ENCODE measurements at places on chromosomes 4 and X.

DNA sequence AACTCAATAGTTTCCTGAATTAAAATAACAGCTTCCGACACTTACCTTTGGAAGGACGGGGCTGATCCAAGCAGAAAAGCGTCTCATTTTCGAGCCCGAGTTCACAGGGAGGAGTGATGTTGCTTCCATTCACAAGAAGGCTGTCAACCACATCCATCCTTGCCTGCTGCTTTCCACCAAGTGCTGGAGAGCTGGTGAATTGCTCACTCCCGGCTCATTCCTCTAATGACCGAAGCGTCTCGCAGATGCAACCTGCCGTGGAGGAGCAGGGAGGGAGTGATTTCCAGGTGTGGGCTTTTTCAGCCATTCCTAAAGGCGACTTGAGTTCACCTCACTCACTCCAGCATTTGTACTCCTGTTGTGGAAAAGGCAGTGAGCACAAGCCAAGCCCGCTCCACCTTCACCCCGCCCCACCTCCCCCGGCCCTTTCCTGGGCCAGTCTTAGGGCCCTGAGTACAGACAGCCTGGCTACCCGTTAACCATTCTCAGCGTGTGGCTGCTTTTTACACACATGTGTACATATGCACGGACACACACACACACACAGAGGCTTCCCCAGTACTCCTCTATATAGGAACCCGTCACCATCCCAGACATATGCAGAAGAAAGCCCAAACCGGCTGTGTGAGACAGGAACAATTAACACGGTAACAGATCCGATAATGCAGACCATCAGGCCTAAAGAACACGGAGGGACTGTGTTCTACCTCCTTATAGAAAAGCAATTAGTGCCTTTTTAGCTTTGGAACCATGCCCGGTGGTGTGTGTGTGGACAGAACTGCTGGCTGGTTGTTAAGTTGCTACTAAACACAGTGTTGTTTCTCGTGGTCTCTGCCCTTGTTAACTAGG is at the start of gene CCKAR:
Gene CCKAR (minus strand): TSS at position 374 of the 849 bp plus-strand sequence. CDS start 217 bp downstream, at position 157.
- no peak for DNase-seq

DNA sequence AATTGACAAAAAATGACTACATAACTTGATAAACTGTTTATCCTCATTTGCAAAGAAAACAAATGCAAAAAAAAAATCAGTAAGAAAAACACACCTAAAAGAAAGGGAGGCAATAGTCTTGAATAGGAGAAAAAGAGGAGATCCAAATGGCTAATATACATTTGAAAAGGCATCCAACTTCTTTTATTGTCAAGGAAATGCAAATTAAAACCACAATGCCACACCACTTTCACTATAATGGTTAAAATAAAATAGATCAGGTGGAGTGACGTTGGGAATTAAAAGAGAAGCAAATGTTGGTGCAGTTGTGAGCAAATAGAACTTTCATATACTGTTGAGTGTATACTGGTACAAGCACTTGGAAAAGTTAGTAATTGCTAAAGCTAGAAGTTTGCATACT is 3.6 kb downstream of the DCAF4L1 start:
- DNase-seq = no peak

DNA sequence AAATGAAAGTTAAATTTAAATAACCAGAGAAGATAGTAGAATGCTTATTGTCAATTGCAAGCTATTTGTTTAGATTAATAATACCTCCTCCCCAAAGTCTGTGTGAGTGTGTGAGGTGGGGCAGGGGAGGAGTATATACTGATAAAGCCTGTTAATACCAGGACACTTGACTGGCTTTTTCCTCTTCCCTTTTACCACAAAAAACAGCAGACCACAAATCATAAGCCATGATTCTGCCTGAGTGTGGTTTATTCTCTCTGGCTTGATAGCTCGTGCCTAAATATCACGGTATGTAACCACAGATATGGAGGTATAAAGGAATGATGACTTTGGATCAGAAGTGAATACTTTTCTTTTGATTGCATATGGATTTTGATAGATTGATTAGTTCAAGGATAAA is 21.9 kb upstream of the SCRG1 start:
- DNase-seq = no peak

GRCh38 chr4:45033676-45034419 is 307.5 kb upstream of the GNPDA2 start:
- no peak for DNase-seq

- DNase-seq = no peak
Observed at GRCh38 chr4:159111416-159111815, 8.5 kb downstream of the RAPGEF2 start.

DNA sequence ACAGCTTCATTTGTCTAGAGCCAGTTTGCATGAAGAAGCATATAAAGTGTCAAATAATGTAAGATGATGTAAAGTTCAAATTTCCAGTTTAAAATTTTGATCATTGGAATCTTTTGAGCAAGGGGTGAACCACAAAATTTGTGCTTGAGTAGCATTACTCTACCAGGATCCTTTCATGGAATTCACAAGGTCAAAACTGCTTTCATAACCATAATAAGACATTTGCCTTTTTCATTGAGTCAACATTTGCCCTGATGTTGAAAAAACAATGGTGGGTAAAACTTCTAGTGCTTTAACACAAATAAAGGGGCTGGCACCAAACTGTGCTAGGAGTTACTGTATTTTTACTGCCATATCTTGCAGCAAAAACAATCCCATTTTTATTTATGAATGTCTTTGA is 142.2 kb downstream of the GLRA3 start:
- DNase-seq = no peak

DNA sequence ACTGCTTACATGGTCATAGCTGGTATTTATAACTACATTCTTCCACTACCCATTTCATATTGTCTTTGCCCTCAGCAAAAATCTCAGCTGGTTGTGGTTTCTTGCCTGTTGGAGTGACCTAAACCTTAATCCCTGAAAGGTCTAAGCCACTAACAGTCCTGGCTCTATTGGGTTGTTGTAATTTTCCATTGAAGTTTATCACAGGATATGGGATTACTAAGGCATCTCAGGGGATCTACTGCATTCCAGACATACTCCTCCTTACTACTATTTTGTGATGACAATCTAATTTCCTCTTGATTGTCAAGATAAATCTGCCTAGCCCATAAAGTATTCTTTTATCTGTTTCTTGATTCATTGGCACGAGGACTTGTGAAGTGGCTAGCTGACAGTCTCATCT is 6.2 kb upstream of the OSTC start:
- no peak for DNase-seq

- DNase-seq = no peak
Observed at GRCh38 chr4:103415801-103416200, 217.7 kb upstream of the CENPE start.

DNA sequence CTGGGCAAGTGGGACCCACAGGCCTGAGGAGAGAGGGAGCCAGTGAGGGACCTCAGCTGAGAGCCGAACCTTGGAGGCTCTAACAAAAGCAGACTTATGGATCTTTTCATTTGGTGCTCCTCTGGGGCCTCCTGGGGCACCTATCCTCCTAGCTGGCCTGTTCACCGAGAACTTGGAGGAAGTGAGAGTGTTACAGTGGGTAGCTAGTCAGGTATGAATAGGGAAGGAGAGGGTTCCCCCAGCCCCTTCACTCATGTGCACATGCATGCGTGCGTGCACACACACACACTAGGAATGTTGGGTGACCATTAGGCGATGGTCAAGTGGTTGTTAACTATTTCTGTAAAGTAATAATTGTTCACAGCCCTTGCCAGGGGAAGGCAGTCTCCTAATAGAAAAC is 18.6 kb upstream of the TMEM185A start:
- no peak for DNase-seq

- DNase-seq = no peak
Observed at GRCh38 chr4:153705743-153706468, 21.8 kb downstream of the TLR2 start.

DNA sequence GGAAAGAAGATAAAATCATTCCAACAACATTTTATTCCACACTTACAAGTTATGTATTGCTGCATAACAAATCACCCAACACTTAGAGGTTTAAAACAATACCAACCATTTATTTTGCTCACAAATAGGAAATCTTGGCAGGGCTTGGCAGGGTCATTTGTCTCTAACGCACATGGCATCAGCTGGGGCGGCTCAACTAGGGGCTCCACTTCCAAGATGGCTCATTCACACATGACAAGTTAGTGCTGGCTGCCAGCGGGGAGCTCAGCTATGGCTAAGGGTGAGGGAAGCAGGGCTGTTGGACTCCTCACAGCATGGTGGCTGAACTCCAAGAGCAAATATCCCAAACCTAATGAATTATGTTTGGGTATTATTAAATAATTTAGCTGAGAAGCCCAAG is 377.0 kb downstream of the ZNF674 start:
- DNase-seq = no peak

GRCh38 chr4:151960449-151961230 is 199.8 kb upstream of the GATB start:
- DNase-seq = no peak

All from RWPE2 (cell line).